ENCODE measurements at places on chromosomes 1 and 21.

GRCh38 chr1:208205216-208206013 is 38.8 kb downstream of the PLXNA2 start:
- DNase-seq: no peak

- no peak for DNase-seq
These were observed 43.6 kb downstream of the ALG6 start for GRCh38 chr1:63411066-63411465.

- DNase-seq: no peak
These were observed 40.3 kb upstream of the MYOCOS start for GRCh38 chr1:171581766-171582165.

GRCh38 chr1:32766328-32766972 is 50.7 kb downstream of the YARS1 start:
- DNase-seq: no peak

All from stimulated activated naive CD4-positive, alpha-beta T cell (primary cell).